Activated B cell treated with CpG ODN at 0.5 μM for 24 hours (primary cell): ENCODE measurements at places on chromosomes 5 and 9. TPM values are rescaled to one million over a fixed set of nuclear protein-coding genes. Genes with fewer than 3 reads are reported as not detected.

Gene IARS1
- total RNA-seq = 176 and 205 TPM in 2 replicates

Gene ZFP37
- total RNA-seq = 1.7 and 2.6 TPM in 2 replicates

Gene REEP5
- 44.5 and 46.8 TPM in 2 replicates for total RNA-seq

Gene ALDH1A1
- not detected in 2 replicates for total RNA-seq

DNA sequence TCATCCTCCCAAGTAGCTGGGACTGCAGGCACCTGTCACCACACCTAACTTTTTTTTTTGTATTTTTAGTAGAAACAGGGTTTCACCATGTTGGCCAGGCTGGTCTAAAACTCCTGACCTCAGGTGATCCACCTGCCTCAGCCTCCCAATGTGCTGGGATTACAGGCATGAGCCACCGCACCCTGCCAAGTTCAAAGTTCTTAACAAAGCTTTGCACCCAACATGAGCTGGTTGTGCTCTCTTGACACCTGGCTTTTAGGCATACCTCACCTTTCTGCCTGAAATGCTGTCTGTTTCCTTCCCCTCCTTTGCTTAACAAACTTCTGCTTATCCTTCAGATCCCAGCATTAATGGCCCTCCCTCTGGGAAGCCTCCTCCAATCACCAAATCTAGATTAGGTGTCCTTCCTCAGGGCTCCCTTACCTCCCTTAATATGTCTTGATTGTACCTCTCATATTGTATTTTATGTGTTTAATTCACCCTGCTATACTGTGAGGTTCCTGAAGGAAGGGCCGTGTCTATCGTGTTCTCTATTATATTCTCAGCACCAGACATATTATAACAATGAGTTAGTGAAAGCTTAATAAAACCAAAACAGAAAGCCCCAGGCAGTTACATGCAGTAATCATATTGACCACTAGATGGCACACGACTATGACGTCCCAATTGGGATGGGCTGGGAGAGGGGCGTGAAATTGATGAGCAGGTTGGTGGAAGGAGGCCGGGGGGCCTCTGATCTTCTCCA lies 62.9 kb upstream of the PPARGC1B start:
- H3K4me1 ChIP-seq = peaks cover 5% of the 10 kb centered on the region
- H3K27ac ChIP-seq = no peak overlapping the region
- no peaks in the 10 kb centered on the region for H3K27me3 ChIP-seq
- H3K4me3 ChIP-seq = no peak overlapping the region
- DNase-seq = no peak

GRCh38 chr9:137697193-137697592 lies 78.4 kb downstream of the EHMT1 start:
- DNase-seq = no peak
- H3K4me1 ChIP-seq = peaks cover 64% of the 10 kb centered on the region
- no peak overlapping the region for H3K4me3 ChIP-seq
- no peaks in the 10 kb centered on the region for H3K27me3 ChIP-seq
- H3K36me3 ChIP-seq = peaks cover 24% of the 10 kb centered on the region

DNA sequence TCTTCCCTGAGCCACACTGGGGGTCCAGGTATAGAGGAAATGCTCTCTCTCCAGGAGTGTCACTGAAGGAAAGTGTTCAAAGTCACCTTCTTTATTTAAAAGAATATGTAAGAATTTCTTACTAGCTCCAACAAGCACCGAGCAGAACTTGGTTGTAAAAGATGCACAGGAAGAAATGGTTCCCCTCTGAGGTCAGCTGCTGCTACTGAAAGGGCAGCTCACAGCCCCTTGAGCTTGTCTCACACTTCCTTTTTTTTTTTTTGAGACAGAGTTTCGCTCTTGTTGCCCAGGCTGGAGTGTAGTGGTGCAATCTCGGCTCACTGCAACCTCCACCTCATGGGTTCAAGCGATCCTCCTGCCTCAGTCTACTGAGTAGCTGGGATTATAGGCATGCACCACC lies 77.2 kb downstream of the PRRT1B start:
- H3K4me3 ChIP-seq = peak overlapping the region; percentile 74
- no peak for DNase-seq
- H3K36me3 ChIP-seq = peaks cover 98% of the 10 kb centered on the region
